ENCODE measurements at places on chromosomes 13 and 19.

DNA sequence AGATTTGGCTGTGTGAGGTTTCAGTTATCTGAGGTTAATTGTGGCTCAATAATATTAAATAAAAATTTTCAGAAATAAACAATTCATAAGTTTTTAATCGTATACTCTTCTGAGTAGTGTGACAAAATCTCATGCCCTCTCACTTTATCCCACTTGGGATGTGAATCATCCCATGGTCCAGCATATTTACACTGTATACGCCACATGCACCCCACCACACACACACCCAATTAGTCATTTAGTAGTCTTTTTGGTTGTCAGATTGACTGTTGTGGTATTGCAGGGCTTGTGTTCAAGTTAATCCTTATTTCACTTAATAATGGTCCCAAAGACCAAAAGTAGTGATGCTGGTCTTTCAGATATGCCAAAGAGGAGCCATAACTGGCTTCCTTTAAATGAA is 66.4 kb upstream of the PCDH9 start:
- no peak for DNase-seq

GRCh38 chr13:49411353-49411752 is 32.5 kb downstream of the CAB39L start:
- no peak for DNase-seq

- DNase-seq, result no peak
Observed at GRCh38 chr19:54482889-54483288, 9.8 kb upstream of the CDC42EP5 start.

GRCh38 chr13:40213779-40214178 is 452.7 kb downstream of the FOXO1 start:
- no peak for DNase-seq

- peak; percentile 42 for DNase-seq
Observed at GRCh38 chr19:3135961-3136683, at the start of gene GNA15. Gene GNA15, plus strand, starts transcription at chr19:3136033. Its CDS starts 418 bp downstream, at chr19:3136451.

- no peak for DNase-seq
Observed at GRCh38 chr13:27810461-27810860, 18.2 kb downstream of the GSX1 start.

DNA sequence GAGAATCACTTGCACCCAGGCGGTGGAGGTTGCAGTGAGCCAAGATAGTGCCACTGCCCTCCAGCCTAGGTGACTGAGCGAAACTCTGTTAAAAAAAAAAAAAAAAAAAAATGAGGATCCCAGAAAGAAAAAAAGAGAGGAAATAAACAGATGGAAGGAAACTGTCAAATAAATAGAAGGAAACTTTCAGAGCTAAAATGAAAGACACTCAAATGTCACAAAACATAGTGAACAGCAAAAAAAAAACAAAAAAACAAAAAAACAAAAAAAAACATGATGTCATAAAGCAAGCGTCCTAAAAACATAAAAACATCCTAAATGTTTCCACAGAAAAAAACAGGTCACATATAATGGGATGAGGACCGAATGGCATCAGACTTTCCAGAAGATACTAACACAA is 15.0 kb downstream of the MLLT1 start:
- no peak for DNase-seq

DNA sequence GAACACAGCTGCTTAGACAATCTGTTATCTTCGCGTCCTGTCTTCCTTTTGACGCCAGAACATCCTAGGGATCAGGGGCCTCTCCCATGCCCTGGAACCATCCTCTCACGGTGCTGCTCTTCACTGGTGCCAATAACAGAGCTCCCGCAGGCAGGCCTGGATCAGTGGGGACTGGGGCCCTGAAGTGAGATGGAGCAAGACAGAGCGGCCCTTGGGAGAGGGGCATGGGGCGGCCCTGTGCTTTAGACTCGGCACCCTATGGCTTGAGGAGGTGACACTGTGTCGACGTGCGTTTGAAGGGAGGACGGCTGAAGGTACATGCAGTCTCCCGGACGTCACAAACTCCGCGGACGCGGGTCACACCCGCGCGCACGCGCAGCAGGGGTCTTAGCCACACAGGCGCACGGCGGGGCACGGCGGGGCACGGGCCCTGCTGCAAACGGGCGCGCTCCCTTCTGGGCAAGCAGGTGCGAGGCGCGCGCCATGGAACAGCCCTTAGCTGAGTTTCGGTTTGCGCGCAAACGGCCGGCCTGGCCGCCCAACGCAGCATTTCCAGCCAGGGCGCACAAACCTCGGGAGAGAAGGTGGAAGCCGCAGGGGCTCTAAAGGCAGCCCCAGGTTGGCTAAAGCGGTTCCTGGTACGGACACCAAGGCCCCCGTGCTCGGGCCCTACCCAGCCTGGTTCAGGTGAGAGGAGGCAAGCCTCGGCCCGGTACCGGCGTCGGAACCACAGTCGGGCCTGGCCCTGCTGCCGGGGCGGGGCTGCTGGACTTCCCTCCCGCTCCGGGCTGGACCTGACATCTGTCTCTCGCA is 16.5 kb upstream of the RNF17 start:
- DNase-seq, result no peak

DNA sequence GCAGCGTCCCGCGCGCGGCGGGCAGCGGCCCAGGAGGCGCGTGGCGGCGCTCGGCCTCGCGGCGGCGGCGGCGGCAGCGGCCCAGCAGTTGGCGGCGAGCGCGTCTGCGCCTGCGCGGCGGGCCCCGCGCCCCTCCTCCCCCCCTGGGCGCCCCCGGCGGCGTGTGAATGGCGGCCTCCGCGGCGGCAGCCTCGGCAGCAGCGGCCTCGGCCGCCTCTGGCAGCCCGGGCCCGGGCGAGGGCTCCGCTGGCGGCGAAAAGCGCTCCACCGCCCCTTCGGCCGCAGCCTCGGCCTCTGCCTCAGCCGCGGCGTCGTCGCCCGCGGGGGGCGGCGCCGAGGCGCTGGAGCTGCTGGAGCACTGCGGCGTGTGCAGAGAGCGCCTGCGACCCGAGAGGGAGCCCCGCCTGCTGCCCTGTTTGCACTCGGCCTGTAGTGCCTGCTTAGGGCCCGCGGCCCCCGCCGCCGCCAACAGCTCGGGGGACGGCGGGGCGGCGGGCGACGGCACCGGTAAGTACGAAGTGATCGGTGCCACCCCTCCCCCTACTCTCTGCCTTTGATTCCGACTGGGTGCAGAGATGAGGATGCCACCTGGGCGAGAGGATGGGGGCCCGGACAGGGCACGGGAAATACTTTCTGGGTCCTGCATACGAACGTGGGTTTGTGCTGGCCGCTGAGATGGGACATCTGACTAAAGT is 874 bp downstream of the TRIM28 start:
- peak; percentile 69 for DNase-seq

- DNase-seq, result no peak
Observed at GRCh38 chr13:28754698-28755545, 36.2 kb upstream of the SLC46A3 start.

DNA sequence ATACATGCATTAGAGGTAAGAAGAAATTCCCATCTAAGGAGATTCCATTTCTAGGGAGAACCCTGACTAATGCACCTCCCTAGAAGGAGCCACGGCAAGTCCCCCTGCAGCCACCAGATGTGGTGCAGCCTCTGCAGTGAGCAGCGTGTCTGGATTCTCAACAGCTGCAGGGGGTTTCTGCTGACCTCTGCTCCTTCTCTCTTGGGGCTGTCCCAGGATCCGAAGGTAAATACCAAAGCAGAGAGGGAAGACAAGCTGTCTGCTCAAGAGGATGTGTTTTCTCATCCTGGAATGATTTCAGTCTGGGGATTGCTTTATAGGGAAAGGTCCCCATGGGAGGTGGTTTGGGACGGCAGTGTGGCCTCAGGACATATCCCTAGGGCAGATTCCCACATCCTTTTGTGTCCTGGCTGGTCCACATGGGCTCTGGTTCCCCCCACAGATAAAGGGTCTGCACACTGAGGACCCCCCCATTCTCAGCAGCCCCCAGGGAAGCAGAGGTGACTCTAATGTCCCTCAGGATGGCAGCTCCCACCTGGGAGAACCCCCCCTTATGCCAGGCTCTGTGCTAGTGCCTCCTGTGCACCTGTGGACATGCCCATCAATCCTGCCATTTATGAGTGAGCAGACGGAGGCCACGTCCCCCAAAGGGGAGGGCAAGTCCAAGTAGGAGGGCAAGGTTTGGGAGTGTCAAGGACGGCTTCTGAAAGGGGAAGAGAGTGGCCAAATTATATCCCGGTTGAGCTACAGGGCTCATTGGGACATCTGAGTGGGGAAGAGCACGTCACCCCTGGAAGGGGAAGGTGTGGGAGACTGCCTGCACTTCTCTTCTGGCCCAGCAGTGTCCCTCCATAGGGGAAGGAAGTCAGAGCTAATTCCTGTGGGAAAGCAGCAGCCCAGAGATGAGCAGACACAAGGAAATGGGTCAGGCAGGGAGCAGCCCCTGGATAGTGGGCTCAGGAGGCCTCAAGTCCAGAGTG is 10.2 kb upstream of the OR10H5 start:
- DNase-seq, result no peak

DNA sequence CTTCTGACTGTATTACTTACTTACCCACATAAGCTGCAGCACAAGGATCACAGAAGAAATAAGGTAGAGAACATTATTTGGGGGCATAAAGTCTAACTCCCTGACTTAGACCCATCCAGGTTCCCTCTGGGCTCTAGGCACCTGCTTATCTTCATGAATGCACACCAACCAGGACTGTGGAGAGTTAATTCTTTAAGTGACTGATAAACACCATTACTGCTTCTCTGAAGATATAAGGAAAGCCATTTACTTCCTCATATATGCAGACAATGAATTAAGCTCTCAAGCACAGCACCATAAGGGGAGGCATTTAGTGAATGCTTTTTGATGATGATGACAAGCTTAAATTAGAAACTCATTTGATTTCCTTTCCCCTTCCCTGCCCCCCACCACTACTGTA is 22.5 kb downstream of the OBI1 start:
- no peak for DNase-seq
